Activated CD4-positive, alpha-beta memory T cell treated with anti-CD3 and anti-CD28 coated beads, Interleukin-2, amount 10 ng/mL, durations not matched to agents 7 days and 5 days (primary cell): ENCODE measurements at places on chromosomes 6 and 20. TPM values are rescaled to one million over a fixed set of nuclear protein-coding genes. Genes with fewer than 3 reads are reported as not detected.
A peak's percentile ranks its signal among the peaks of the same experiment; 100 is the strongest.

DNA sequence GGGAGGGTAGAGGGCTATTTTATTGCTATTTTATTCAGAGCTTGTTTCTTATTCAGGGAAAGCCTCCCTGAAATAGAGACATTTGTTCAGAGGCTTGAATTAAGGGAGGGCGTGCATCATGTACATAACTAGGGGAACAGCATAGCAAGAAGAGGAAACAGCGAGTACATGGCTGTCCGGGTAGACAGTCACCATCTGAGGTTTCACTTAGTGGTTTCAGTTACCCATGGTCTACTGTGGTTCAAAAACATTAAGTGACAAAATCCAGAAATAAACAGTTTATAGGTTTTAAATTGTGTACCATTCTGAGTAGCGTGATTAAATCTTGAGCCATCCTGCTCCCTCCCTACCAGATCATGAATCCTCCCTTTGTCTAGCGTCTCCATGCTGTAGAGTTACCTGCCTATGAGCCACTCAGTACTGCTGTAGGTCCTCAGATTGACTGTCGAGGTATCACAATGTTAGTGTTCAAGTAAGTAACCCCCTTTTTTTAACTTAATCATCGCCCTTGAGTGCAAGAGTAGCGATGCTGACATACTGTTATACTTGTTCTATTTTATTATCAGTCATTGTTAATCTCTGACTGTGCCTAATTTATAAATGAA, 791.5 kb downstream of the TFAP2A start:
- H3K27me3 ChIP-seq, result no peaks in the 10 kb centered on the region
- H3K36me3 ChIP-seq, result no peaks in the 10 kb centered on the region
- H3K4me3 ChIP-seq, result no peak overlapping the region
- no peak overlapping the region for H3K27ac ChIP-seq
- H3K4me1 ChIP-seq, result no peaks in the 10 kb centered on the region
- DNase-seq, result no peak

DNA sequence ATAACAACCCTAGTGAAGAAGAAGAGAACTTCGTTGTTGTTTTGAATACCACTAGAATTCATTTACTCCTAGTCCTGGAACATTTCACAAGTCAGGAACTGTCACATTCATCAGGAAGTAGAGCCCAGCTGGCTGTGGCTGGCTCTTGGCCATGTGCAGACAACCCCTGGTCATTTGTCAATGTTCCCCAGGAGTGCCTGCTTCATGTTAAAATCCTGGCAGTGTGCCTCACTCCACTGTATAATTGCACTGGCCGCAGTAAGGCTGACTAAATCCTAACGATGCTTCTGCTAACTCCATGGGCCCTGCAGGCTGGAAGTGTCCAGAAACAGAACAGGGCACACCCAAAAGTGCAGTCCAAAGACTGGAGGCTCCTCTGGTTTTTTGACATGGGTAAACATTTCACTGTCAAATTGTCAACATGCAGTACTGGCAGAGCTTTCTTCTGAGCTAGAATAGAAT, 41.5 kb upstream of the ADGRF1 start:
- no peak overlapping the region for H3K4me3 ChIP-seq
- H3K27ac ChIP-seq, result no peak overlapping the region
- H3K36me3 ChIP-seq, result no peaks in the 10 kb centered on the region
- no peak for DNase-seq

DNA sequence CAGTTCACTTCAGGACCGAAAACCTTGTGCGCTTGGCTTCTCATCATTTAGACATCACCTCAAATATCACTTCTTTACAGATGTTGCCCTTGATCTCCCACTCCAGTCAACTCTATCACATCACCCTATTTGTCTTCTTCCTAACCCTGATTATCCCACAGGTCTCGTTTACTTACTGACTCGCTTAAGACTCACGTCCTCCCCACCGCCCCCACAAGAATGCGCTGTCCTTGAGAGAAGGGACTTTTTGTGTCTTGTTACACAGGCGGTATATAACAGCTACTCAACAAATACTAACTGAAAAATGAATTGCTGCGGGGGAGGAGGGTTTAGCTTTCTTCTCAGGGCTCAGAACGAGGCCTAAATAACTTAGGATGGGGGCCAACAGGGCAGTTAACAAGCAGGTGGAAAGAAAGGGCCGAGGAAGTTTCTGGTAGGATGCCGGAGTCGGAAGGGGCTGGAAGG, 527 bp downstream of the TOMM34 start:
- H3K27ac ChIP-seq, result peak overlapping the region; percentile 84
- no peaks in the 10 kb centered on the region for H3K27me3 ChIP-seq
- H3K4me3 ChIP-seq, result peak overlapping the region; percentile 95
- H3K4me1 ChIP-seq, result peaks cover 68% of the 10 kb centered on the region

GRCh38 chr6:142361779-142362750, 60.3 kb downstream of the ADGRG6 start:
- no peak overlapping the region for H3K27ac ChIP-seq
- no peaks in the 10 kb centered on the region for H3K4me1 ChIP-seq
- H3K27me3 ChIP-seq, result peaks cover 13% of the 10 kb centered on the region
- DNase-seq, result no peak
- H3K4me3 ChIP-seq, result no peak overlapping the region
- no peaks in the 10 kb centered on the region for H3K36me3 ChIP-seq

- peak overlapping the region; percentile 85 for H3K4me3 ChIP-seq
- H3K27me3 ChIP-seq, result peaks cover 1% of the 10 kb centered on the region
- peak overlapping the region; percentile 92 for H3K27ac ChIP-seq
- H3K4me1 ChIP-seq, result peaks cover 45% of the 10 kb centered on the region
These were observed 660 bp upstream of the TFB1M start for GRCh38 chr6:155314773-155315515.

GRCh38 chr6:119562168-119562567, 212.6 kb upstream of the MAN1A1 start:
- no peaks in the 10 kb centered on the region for H3K4me1 ChIP-seq
- H3K4me3 ChIP-seq, result no peak overlapping the region

DNA sequence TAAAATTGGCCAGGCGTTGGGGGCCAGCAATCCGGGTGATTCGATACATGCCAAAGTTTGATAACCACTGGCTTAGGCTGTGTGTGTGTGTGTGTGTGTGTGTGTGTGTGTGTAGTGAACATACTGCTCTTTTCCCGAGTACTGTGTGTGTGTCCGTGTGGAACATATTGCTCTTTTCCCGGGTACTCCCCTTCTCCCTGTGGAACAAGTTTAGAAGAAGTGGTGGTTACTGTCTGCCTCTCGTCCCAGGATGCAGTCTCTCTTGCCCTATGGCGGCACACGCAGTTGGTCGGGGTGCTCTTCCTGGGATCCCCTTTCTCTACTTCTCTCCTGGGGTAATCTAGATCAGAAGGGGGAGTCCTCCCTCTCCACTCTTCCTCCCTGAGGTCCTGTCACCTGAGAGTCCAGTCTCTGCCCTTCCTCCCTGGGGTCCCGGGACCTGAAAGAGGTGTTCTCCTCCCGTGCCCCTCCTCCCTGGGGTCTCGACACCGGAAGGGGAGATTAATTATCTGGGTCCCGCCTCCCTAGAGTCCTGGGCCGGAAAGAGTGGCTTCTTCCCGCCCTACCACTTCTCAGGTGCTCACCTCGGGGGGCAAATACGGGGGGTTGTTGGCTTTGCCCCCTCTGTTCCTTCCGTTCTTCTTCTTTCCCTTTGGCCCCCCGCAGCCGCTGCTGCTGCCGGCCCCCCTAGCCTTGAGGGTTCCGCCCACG, 516 bp downstream of the GTPBP2 start:
- peaks cover 41% of the 10 kb centered on the region for H3K4me1 ChIP-seq
- H3K27me3 ChIP-seq, result no peaks in the 10 kb centered on the region
- H3K27ac ChIP-seq, result peak overlapping the region; percentile 100
- H3K4me3 ChIP-seq, result peak overlapping the region; percentile 99
- peaks cover 44% of the 10 kb centered on the region for H3K36me3 ChIP-seq

GRCh38 chr6:56638760-56639159, 3.9 kb downstream of the DST start:
- H3K36me3 ChIP-seq, result no peaks in the 10 kb centered on the region
- H3K4me3 ChIP-seq, result no peak overlapping the region
- H3K4me1 ChIP-seq, result no peaks in the 10 kb centered on the region

DNA sequence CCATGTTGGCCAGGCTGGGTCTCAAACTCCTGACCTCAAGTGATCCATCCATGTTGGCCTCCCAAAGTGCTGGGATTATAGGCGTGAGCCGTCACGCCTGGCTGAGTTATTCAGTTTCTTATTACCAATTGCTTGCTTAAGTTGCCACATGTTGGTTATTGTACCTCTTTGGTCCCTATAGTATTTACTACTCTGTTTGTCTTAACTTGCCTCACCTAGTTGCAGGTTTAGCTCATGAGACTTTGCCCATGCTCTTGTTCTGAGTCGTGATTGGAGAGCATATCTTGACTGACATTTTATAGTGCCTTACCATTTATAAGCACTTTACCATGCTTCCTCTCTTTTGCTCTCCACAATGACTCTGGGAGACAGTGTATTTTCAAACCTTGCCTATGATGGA, 134.2 kb upstream of the HDGFL1 start:
- DNase-seq, result no peak
- no peaks in the 10 kb centered on the region for H3K27me3 ChIP-seq
- H3K4me1 ChIP-seq, result no peaks in the 10 kb centered on the region
- no peak overlapping the region for H3K4me3 ChIP-seq
- no peaks in the 10 kb centered on the region for H3K36me3 ChIP-seq
- no peak overlapping the region for H3K27ac ChIP-seq

GRCh38 chr6:108735310-108736001, 112.8 kb upstream of the ARMC2 start:
- no peaks in the 10 kb centered on the region for H3K27me3 ChIP-seq
- H3K27ac ChIP-seq, result no peak overlapping the region

DNA sequence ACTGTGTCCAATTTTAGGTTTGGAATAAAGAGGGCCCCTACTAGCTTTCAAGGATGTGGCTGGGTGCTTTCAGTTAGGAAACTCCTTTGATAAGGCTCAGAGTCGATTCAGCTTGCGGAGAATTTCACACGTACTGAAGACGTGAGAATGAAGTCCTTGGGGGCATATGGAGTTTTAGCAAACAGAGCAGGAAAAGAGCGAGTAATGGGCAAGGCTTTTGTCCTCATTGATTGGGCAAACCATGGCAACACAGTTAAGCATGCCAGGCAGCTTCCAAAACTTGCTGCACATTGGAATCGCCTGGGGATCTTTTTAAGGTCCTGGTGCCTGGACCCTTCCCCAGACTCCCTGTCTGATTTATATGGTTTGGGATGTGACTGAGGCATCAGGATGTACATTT, 29.2 kb downstream of the ISM1 start:
- no peak overlapping the region for H3K4me3 ChIP-seq
- no peaks in the 10 kb centered on the region for H3K36me3 ChIP-seq
- H3K4me1 ChIP-seq, result peaks cover 25% of the 10 kb centered on the region
- peaks cover 6% of the 10 kb centered on the region for H3K27me3 ChIP-seq
- H3K27ac ChIP-seq, result no peak overlapping the region
- no peak for DNase-seq

DNA sequence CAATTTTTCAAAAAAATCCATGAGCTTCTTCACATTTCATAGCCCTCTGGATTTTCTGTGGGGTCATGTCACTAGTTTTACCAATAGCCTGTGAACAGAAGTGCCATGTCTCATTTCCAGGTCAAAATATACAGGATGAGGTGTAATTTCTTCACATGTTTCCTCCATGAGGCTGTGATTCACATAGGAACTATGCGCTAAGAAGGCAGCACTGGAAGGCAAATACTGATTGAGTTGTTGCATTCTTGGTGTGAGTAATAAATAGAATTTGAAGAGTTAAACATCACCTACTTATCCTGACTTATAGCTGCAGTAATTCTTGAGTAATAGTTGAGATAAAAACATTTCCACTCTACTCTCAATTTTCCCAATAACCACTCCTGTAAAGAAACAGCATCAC, 442.3 kb downstream of the HAO1 start:
- H3K4me3 ChIP-seq, result no peak overlapping the region
- no peak for DNase-seq
- no peaks in the 10 kb centered on the region for H3K36me3 ChIP-seq

DNA sequence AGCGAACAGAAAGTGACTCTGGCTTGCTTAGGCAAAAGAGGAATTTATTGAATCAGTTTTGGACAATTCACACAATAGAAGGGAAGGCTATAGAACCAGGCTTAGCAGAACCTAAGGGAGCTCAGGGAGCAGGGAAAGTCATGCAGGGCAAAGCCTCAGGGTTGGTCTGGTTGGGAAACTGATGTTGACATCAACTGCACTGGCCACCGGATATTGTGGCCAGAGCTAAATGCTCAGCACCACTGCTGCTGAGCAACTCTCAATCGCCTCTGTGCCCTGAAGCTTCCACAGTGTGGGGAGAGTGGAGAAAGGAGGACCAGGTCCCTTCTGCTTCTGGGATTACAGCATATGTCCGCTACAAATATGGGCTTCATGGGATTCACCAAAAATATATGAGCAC, 93.3 kb upstream of the GCM1 start:
- H3K4me3 ChIP-seq, result no peak overlapping the region
- H3K36me3 ChIP-seq, result peaks cover 3% of the 10 kb centered on the region
- H3K27me3 ChIP-seq, result no peaks in the 10 kb centered on the region
- peaks cover 23% of the 10 kb centered on the region for H3K4me1 ChIP-seq
- DNase-seq, result no peak

- no peak overlapping the region for H3K27ac ChIP-seq
- H3K4me3 ChIP-seq, result no peak overlapping the region
- H3K27me3 ChIP-seq, result peaks cover 30% of the 10 kb centered on the region
These were observed 199.9 kb downstream of the LRFN2 start for GRCh38 chr6:40387127-40387870.

- no peak overlapping the region for H3K4me3 ChIP-seq
- H3K36me3 ChIP-seq, result no peaks in the 10 kb centered on the region
- DNase-seq, result no peak
These were observed 99.0 kb upstream of the KCNG1 start for GRCh38 chr20:51121901-51122412.

- peaks cover 36% of the 10 kb centered on the region for H3K36me3 ChIP-seq
- no peak overlapping the region for H3K4me3 ChIP-seq
- H3K4me1 ChIP-seq, result no peaks in the 10 kb centered on the region
- no peaks in the 10 kb centered on the region for H3K27me3 ChIP-seq
These were observed 35.2 kb downstream of the SPATA2 start for GRCh38 chr20:49880177-49880576.

DNA sequence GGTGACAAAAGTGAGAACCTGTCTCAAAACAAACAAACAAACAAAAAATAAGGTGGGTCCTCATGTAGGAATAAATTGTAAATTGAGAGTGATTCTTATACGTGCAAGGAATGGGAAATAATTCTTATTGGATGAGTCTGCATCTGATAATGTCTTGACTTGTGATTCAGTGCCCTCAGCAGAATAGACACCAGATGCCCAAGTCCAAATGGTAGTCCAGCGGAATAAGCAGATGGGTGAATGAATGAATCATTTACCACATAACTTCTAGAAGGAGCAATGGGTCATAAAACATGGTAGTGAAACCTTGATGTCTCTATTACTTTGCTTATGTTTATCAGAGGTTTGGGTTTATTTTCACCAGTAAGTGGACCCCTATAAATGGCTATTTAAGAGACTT, 747.7 kb downstream of the PHF3 start:
- no peak for DNase-seq
- H3K4me1 ChIP-seq, result no peaks in the 10 kb centered on the region
- no peaks in the 10 kb centered on the region for H3K27me3 ChIP-seq
- H3K4me3 ChIP-seq, result no peak overlapping the region
- H3K36me3 ChIP-seq, result no peaks in the 10 kb centered on the region
- no peak overlapping the region for H3K27ac ChIP-seq

The TNFRSF6B gene
- total RNA-seq, result not detected

The PI3 gene
- not detected for total RNA-seq

The MCHR2 gene
- total RNA-seq, result not detected

The TXLNB gene
- 0.90 TPM for total RNA-seq

The EYA2 gene
- 0.28 TPM for total RNA-seq

The CGA gene
- total RNA-seq, result not detected

The OXT gene
- not detected for total RNA-seq

The SIRPD gene
- total RNA-seq, result 0.15 TPM
